NCI-H2081 (cell line): ENCODE measurements at places on chromosomes 7 and 10.

GRCh38 chr10:21510241-21511094 lies 15.0 kb downstream of the SKIDA1 start:
- DNase-seq: no peak

DNA sequence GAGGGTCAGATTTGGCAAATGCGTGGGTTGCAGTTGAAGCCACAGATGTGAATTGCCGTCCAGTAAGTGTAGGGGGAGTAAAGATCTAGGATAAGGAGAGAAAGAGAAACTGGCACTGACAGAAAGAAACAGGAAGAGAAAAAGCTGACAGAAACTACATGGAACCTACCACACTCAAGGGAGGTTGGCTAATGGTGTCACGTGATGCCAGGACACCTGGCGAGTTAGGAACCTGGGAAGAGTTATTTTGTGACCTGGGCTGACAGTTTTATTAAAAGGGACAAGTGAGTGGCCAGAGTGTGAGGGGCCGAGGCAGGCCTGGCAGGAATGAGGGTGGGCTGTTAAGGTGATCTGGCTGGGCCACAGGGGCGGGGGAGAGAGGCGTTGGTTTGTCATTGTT lies 188.7 kb downstream of the ADARB2 start:
- DNase-seq: no peak

- no peak for DNase-seq
Measured at GRCh38 chr10:7085147-7085912, 325.5 kb downstream of the SFMBT2 start.

- no peak for DNase-seq
Measured at GRCh38 chr10:108653531-108653930, 1269.8 kb downstream of the XPNPEP1 start.

GRCh38 chr7:29139796-29140195 lies 6.5 kb downstream of the CPVL start:
- no peak for DNase-seq

GRCh38 chr7:129210256-129210988 lies 14.4 kb upstream of the AHCYL2 start:
- peak; percentile 60 for DNase-seq
